ENCODE measurements at places on chromosomes 16 and 17.
A peak's percentile ranks its signal among the peaks of the same experiment; 100 is the strongest.

- DNase-seq: no peak
These were observed 15.1 kb upstream of the GUCY2D start for GRCh38 chr17:7987112-7987893.

DNA sequence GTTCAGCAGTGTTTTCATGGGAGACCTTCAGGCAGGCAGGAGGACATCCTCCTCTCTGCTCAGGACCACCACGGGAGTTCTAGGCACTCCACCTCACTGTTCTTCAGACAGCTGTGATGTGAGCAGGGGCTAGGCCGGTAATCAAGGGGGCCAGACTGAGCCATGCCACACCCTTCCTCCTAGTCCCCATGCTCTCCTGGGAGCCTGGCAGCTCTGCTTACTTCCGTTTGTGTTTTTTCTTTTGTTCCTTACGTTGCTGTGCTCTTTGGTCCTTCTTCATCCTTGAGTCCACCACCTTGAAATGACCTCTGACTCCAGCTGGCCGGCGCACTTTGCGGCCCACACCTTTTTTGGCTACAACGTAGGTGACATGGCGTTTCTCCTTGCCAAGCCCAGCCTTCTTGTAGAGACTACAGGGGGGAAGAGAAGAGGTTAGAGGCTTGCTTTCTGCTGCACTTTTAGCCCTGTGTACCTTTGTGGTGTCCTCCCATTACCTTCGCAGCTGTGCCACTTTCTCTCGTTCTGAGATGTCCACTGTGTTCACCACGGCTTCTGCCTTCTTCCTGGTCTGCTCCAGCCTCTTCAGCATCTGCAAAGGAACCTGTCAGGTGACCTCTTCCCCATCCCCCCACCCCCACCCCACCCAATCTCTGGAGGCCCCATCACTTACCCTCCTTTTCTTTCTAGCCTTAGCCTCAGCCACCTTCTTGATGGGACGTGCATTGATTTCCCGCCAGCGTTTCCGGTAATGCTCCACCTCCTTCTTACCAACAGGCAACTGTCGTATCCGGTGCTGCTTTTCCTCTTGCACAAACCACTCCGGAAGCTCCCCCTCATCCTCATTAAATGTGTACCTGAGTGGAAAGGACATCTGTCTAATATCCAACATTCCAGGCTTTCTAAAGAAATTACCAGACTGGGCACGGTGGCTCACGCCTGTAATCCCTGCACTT, 7.4 kb upstream of the PSMC5 start:
- DNase-seq: no peak

DNA sequence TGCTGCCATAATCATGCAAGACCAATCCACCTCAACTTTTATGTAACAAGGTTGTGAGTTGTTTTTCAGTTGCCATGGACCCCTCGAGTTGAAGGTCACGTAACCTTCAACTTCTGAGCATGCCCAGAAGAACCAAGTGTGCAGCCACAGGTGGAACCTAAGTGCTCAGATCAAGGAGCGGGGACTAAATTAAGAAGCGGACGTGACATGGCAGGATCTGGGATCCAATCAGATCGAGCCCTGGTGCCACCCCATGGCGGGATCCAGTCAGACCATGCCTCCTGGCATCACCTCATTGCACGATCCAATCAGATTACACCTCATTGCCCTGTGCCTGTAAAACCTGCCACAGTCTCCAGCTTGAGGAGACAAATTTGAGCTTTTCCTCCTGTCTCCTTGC, 204.5 kb upstream of the CDH5 start:
- no peak for DNase-seq

- DNase-seq: peak; percentile 24
These were observed 8.8 kb downstream of the CTRB2 start for GRCh38 chr16:75198135-75198600.

- no peak for DNase-seq
These were observed 16.6 kb downstream of the FBXO31 start for GRCh38 chr16:87366930-87367329.

- DNase-seq: peak; percentile 79
These were observed 27.0 kb upstream of the NF1 start for GRCh38 chr17:31067691-31068184.

GRCh38 chr16:55498101-55498500, 10.8 kb upstream of the LPCAT2 start:
- DNase-seq: no peak

DNA sequence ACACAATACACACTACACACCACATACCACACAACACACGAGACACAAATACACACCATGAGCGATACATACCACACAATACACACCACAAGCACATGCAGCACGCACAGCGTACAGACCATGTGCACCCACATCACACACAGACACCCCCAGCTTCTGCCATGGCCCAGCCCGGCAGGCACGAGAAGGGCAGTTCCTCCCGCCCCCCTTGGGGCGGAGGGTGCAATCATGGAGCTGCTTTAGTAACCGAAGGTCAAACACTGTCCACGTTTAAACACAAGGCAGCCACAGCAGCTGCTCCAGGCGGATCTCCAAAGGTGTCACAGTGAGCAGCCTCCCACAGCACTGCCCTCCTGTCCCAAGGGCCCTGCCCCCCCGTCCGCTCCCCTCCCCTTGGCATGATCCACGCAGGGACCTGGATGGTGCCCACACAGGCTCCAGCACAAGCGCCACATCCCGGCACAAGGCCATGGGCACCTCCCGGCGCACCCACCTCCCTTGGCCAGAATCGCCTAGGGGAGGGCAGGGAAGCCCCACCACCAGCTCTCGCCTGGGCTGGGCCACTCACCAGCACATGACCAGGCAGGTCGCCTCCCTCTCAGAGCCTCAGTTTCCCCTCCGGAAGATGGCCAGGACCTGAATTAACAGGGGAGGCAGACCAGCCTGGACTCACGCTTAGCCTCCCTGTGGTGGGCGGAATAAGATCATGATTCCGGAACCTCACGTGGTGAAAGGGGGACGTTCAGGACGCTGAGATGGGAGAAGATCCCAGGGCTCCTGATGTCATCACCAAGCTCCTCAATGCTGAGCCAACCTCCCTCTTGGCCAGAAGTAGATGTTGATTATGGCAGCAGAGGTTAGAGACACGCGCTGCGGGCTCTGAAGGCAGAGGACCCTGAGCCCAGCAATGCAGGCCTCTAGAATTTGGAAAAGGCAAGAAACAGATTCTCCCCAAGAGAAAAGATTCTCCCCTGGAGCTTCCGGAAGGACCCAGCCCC, 32.6 kb upstream of the ZNF469 start:
- DNase-seq: no peak

GRCh38 chr16:47829850-47830600, 325.8 kb downstream of the ABCC12 start:
- DNase-seq: no peak

DNA sequence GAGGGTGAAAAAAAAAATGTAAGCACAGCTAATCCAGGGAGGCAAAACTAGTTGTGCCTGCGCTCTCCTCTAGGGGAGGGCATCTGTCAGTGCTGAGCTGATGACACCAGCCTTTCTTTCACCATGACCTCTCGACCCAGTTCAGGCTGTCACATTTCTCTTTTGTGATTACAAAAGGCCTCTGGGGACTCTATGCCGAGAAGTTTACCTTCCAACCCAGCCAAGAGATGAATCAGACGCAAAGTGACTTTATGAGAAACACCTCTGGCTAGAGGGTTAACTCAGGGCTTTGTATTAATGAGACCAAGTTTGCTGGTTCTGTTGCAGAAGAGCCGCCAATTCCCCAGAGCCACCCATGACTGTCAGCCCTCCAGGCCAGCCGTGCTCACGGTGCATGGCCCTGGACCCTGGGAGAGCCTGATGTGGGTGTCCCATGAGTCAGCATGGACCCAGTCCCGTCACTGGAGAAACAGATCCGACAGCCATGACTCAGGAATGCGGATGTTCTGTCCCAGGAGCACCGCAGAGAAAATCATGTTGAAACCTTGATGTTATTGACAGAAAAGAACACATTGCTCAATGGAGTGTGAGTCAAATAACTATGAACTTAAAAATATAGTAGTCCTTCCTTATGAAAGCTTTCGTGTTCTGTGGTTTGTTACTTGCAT, 437.2 kb downstream of the HS3ST3B1 start:
- DNase-seq: peak; percentile 38

DNA sequence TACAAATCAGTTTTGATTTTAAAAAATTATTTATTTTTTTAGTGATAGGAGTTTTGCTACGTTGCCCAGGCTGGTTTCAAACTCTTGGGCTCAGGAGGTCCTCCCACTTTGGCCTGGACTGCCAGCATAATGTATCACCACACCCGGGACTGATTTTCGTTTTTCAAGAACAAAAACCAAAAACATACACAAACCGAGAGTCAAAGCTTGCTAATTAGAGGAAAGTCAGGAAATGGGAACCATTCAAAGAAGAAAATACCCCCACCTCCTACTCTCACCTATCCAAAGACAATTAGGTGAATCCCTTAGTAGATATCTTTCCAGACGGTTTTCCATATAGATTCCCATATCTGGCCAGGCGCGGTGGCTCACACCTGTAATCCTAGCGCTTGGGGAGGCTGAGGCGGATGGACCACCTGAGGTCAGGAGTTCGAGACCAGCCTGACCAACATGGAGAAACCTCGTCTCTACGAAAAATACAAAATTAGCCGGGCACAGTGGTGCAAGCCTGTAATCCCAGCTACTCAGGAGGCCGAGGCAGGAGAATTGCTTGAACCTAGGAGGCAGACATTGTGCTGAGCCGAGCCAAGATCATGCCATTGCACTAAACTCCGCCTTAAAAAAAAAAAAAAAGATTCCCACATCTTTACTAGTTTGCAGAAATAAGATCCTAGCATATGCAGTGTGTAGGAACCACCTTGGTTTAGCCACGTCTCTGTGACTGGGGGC, 883 bp upstream of the SPN start:
- no peak for DNase-seq

DNA sequence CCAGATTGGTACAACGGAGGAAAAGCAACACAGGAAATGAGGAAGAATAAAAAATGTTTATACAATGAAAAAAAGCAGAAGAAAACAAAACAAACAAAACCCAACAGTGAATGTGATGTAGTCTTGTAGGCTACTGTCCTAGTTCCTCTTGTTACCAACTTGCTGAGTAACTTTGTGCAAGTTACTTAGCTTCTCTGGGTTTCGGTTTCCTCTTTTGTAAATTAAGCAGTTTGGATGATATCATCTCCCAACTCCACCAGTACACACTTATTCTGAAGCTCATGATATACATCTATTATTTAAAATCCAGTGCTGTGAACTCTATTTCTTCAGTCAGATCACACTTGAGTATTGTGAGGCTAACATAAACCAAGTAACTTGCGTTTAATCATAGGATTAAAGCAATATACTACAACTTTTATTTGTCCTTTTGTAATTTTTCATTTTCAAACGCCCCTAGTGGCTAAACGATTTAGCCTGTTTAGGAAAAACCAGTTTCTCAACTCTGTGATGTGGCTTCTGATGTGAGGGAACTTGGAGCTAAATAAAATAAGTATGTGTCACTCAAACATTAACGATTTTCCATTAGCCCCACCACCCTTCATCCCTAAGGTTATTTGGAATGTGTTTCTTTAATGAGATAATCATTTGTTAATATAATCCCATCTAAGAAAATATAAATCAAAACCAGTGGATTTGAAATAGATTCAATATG, 1.4 kb upstream of the UNK start:
- DNase-seq: no peak

- DNase-seq: no peak
These were observed 14.3 kb upstream of the RBBP6 start for GRCh38 chr16:24524855-24525677.

DNA sequence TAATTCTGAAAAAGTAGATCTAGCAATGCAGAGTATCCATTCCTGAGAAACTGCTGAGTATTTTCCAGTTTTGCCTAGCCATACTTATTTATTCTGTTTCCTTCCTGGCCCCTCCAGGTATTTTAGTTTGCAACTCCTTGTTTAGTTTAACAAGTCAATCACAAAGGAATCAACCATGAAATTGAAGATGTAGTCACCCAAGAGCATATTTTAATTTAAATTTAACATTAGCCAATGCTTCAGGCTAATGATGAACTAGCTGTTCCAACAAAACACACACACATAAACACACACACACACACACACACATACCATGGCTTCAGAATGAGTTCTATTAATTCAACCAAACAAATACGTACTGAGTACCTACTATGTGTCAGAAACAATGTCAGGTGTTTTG, 332.8 kb upstream of the ERCC4 start:
- DNase-seq: no peak

GRCh38 chr17:78391843-78392242, 13.4 kb downstream of the PGS1 start:
- no peak for DNase-seq

DNA sequence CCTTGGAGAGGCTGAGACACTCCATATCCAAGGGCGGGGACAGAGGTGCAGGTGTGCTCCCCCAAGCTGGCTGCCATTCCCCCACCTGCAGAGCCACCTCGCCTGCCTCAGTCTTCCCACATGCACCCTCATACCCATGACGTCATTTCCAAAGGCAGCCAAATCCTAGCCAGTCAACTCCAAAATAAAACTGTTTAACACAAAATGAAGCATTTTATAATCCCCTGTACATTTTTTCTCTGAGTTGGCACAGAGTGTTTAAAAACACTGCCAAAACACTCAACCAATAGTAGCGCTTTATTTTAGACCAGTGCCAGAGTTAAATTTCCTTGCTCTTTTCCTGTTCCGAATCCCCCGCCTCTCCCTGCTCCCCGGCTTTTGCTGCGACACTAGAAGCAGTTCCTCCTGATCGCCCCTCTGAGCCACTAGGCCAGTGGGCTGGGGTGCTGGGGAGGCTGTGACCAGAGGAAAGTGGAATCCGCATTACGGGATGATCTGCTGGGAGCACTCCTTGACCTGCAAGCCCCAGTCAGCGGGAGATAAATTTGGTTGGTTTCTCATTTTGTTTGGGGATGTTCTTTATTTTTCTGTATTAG, 139.5 kb downstream of the ZNF423 start:
- no peak for DNase-seq

DNA sequence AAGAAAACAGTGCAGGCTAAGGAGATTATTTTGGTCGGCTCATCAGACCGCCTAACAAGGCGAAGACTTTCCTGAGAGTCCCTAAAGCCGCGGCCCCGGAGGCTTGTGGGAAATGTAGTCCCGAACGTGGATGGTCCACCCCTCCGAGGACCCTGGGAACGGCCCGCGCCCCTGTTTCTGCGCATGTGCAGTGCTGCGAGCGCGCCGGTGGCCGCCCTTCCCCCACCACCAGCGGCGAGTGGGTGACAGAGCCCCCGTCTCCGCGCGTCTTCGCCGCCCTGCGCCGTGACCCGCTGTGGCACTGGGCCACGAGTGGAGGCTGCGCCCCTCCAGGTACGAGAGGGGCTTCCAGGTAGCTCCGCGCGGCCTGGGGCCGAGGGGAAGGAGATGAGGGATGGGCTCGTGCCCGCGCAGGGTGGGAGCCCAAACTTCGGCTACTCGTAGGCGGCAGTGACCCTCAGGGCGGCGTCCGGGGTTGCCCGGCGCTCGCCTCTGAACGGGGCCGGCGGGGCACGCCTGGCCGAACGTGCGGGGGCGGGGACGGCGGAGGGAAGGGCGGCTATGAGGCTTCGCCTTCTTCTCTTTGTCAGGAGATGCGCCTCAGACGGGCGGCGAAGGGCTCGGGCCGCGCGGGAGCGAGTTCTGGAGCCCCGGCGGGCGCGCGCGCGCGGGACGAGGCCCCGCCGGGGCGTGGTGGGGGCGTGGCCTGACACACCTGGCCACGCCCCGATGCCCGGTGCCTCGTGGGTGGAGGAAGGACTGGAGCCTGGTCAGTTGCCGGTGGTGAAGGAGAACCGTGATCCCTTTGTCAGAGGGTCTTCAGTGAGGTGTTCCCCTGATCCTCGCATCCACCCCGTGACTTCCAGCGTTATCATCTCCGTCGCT, at the start of gene ZFP1:
Gene ZFP1, plus strand, starts transcription at position 214 of the 885 bp plus-strand sequence. CDS start 4,428 bp downstream, outside the sequence.
- peak; percentile 80 for DNase-seq

- no peak for DNase-seq
These were observed 40.6 kb downstream of the ABCA10 start for GRCh38 chr17:69188064-69188463.
